Smooth muscle cell of the pulmonary artery (primary cell): ENCODE measurements at places on chromosomes 2 and 18. TPM values are rescaled to one million over a fixed set of nuclear protein-coding genes. Genes with fewer than 3 reads are reported as not detected.

Gene FNDC4
- 39.9 and 52.9 TPM in 2 replicates for total RNA-seq

Gene ABCA12
- 0.07 and 0.13 TPM in 2 replicates for total RNA-seq

Gene CFAP65
- 0.03 TPM in 1 of 2 replicates, not detected in the other for total RNA-seq

Gene MATN3
- 1.5 and 3.4 TPM in 2 replicates for total RNA-seq

Gene REV1
- 31.3 and 33.0 TPM in 2 replicates for total RNA-seq

Gene SKA1
- 1.7 and 3.0 TPM in 2 replicates for total RNA-seq

Gene INPP5D
- total RNA-seq: 0.59 and 0.65 TPM in 2 replicates

Gene NT5C1B
- not detected in 2 replicates for total RNA-seq

Gene CCL20
- 0.13 TPM in 1 of 2 replicates, not detected in the other for total RNA-seq

Gene PPP4R1
- 80.3 and 91.7 TPM in 2 replicates for total RNA-seq

Gene SLC11A1
- total RNA-seq: 0.13 TPM in 2 replicates

Gene TGFA
- total RNA-seq: 0.13 and 2.8 TPM in 2 replicates

Gene ASXL3
- under 0.01 and 0.78 TPM in 2 replicates for total RNA-seq

Gene RAB6C
- total RNA-seq: not detected in 2 replicates

Gene DCC
- total RNA-seq: 0.20 TPM in 1 of 2 replicates, not detected in the other

Gene LAMA3
- 3.8 and 8.3 TPM in 2 replicates for total RNA-seq

Gene WBP1
- 62.6 and 67.7 TPM in 2 replicates for total RNA-seq

Gene SFTPB
- total RNA-seq: not detected in 2 replicates

Gene ASB18
- total RNA-seq: not detected in 2 replicates

Gene OTOF
- total RNA-seq: 0.03 TPM in 1 of 2 replicates, not detected in the other

Gene CHST9
- total RNA-seq: not detected in 2 replicates

Gene PLCL1
- 4.3 and 8.6 TPM in 2 replicates for total RNA-seq
